ENCODE measurements at places on chromosomes 4 and X.

GRCh38 chrX:151458824-151459223 is 61.8 kb downstream of the VMA21 start:
- DNase-seq, result no peak

DNA sequence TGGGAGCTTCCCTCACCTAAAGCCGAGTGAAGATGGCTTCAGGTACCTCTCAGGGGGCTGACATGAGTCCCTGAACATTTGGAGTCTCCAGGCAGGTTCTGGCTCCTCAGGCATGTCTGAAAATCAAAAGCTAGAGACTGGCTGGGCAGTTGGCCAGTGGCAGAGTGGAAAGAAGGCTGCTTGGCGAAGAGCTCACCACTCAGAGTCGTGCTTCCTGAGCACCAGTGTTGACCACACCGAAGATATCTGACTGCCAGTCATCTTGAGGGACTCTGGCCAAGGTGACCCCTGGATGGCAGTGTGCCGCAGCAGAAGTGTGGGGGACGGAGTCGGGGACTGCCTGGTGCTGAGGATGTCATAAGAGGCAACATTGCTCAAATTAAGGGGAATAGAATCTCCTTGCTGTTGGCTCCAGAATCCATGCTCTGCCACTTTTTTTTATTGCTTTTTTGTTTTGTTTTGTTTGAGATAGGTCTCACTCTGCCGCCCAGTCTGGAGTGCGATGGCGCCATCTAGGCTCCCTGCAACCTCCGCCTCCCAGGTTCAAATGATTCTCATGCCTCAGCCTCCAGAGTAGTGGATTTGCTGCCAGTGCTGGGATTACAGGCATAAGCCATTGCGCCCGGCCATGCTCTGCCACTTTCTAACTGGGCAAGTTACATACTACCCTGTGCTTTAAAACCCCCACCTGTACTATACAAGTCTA is 172.5 kb upstream of the GATB start:
- no peak for DNase-seq

GRCh38 chr4:156950090-156950489 is 21.5 kb downstream of the PDGFC start:
- DNase-seq, result no peak

GRCh38 chrX:40148385-40149285 is 50.9 kb upstream of the BCOR start:
- no peak for DNase-seq

DNA sequence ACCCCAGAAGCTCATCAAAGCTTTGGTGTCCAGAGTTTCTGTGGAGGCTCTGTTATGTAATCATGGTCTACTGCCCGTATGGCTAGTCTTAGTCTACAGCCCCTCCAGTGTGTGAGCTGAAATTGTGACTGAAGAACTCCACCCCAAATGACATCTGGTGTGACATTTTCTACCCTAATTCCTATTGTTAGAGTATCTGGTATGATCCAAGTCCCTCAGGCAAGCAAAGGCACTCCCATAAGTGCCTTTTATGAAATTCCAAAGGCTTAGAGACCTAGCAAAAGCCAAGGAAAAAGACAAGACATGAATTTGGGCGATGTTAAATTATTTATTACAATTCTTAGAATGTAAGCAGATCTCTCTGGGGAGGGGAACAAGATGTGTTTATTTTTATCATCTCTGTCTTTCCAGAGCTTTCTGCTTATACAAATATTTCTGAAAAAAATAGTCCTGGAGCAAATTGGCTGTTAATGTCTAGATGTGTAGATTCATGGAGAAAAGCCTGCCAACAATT is 417.4 kb downstream of the CCSER1 start:
- no peak for DNase-seq

- no peak for DNase-seq
These were observed 223.4 kb downstream of the VEGFC start for GRCh38 chr4:176569301-176569700.

DNA sequence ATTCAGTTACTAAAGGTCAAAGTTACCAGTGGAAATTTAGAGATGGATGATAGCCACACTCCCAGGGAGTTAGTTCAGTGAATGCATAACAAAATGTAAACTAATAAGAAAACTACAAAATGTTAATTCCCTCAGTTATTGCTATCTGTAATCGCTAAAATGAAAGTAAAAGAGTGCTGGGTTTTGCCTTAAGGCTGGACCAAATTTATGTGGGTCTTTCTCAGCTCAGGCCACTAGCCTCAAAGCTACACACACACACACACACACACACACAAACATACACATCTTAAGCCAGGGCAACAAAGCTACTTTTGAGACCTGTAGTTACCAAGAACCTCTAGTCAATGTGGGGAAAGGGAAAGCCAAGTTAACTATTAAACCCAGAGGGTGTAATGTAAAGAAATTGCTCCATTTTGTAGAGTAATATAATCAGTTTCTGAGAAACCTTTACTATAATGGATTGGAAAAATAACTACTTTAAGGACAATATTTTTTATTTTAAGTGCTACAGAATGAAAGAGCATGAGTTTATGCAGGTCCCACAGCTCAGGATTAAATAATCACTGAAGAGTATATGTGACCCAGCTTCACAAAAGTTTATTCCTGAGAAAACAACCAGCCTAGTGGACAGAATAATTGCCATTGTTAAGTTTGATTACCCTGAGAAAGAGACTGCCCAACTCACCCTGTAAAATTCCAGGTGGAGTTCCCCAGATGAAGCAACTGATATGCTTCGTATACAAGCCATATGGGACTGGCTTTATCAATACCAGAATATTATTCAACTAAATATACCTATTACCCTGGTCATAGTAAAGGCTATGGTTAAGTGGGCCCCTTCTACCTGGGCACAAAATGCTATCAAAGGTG is 8.9 kb upstream of the UGT2A3 start:
- no peak for DNase-seq

- no peak for DNase-seq
These were observed 90.8 kb downstream of the NAA11 start for GRCh38 chr4:79235095-79235494.

DNA sequence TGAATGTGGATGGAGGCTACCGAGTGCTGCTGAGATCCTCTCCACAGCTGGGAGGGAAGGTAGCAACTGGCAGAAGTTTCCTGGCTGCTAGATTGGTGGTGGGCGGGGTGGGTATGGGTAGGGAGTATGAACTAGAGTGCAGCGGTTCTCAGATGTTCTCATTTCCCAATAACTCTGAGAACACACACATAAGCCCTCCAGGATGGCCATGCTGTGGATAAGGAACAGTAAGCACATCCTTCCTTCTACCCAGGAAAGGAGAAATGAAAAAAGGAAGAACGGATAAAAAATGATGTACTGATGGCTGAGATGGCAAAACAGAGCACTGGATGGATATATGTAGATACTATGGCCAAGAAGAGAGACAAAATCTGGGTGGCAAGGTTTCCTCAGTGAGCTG is 116.0 kb downstream of the ZNF827 start:
- DNase-seq, result no peak

GRCh38 chr4:185066179-185066578 is 47.9 kb downstream of the HELT start:
- no peak for DNase-seq

GRCh38 chr4:67897686-67898085 is 13.9 kb upstream of the TMPRSS11D start:
- no peak for DNase-seq

GRCh38 chrX:108224727-108225621 is 133.4 kb downstream of the ATG4A start:
- peak; percentile 63 for DNase-seq

GRCh38 chr4:12724510-12724909 is 759.6 kb downstream of the RAB28 start:
- DNase-seq, result peak; percentile 1

DNA sequence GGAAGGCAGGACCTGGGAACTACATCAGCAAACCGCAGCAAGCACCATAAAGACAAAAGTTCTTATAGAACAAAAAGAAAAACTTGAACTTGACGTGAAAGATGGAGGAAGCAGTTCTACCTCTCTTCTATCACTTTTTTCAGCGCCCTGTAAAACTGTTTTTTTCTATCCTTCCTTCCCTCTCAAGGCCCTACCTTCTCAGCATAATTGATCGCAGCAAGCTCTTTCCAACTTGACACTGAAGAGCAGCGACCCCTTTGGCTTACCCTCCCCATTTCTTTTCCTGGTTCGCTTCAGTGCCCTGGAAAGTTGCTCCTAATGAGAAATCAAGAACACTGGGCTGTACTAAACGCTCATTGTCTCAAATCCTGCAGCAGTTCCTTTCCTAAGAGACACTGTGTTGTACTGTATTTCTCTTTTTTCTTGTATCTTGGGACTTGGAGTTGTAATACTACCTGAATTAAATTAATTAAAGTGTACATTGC is 150.6 kb upstream of the SLC4A4 start:
- no peak for DNase-seq

- DNase-seq, result no peak
These were observed 55.7 kb downstream of the TBC1D14 start for GRCh38 chr4:6965329-6965728.

DNA sequence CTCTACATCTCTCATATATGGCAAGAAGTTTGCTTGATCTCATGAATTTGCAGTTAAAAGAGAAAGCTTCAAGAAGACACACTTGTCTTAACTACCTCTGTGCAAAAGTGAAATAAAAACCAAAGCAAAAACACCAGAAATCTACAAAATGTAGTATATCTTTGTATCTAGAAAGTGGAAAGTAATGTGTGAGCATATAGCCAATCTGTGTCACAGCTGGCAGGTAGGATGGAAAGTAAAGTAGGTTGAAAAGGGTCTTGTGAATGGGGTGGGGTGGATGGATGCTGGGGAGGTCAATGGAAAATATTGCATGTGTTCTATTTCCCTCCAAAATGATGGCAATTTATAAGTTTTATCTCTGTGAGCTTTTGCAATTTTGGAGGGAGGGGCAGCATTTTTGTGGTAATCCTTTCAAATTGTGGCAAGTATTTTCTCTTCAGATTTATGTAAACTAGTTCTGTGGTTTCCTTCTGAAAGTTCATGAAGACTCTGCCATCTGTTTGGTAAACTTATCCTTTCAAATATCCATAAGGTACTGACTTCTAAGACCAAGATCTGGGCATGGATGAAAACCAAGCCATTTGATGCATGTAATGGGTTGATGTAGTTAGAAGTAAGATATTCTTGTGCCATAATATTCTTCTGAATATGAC is 215.9 kb upstream of the GIMD1 start:
- peak; percentile 38 for DNase-seq

DNA sequence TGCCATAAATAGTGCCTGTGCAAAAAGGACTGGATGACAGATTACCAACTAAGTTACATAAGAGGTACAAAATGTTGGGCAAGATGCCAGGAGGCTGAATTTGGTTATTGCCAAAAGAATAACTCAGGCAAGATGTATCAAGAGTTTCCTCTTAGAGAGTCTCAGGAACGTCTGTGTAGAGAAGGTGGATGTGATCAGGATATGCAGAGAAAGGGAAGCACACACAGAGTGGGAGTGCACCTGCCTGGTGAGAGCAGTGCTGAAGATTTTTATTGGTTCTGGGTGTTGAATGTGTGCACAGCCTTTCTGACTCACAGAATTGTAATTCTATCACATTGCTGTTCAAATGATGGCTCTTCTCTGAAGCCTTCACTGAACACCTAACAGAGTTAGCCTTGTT is 156.8 kb upstream of the HS3ST1 start:
- no peak for DNase-seq

- peak; percentile 25 for DNase-seq
These were observed 2.6 kb upstream of the OTUD4 start for GRCh38 chr4:145183023-145183422.

Measured in foreskin fibroblast (primary cell).